ENCODE measurements at places on chromosomes 11 and 22.

- peak; percentile 66 for DNase-seq
These were observed 369 bp downstream of the DGCR8 start for GRCh38 chr22:20080445-20080775.

- no peak for DNase-seq
These were observed 56.3 kb upstream of the SLC5A12 start for GRCh38 chr11:26778000-26778757.

- no peak for DNase-seq
These were observed 18.2 kb downstream of the SBF1 start for GRCh38 chr22:50456466-50457234.

DNA sequence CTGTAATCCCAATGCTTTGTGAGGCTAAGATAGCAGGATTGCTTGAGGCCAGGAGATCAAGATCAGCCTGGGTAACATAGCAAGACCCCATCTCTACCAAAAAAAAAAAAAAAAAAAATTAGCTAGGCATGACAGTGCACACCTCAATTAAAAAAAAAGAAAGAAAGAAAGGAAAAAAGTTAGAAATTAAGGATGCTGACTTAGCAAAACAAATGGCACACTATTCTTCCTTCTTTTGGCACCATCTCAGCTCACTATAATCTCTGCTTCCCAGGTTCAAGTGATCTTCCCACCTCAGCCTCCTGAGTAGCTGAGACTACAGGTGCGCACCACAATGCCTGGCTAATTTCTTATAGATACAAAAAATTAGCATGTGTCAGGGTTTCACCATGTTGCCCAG, 33.9 kb downstream of the PC start:
- DNase-seq, result no peak

- DNase-seq, result no peak
These were observed 21.6 kb downstream of the C11orf86 start for GRCh38 chr11:66996609-66997273.

DNA sequence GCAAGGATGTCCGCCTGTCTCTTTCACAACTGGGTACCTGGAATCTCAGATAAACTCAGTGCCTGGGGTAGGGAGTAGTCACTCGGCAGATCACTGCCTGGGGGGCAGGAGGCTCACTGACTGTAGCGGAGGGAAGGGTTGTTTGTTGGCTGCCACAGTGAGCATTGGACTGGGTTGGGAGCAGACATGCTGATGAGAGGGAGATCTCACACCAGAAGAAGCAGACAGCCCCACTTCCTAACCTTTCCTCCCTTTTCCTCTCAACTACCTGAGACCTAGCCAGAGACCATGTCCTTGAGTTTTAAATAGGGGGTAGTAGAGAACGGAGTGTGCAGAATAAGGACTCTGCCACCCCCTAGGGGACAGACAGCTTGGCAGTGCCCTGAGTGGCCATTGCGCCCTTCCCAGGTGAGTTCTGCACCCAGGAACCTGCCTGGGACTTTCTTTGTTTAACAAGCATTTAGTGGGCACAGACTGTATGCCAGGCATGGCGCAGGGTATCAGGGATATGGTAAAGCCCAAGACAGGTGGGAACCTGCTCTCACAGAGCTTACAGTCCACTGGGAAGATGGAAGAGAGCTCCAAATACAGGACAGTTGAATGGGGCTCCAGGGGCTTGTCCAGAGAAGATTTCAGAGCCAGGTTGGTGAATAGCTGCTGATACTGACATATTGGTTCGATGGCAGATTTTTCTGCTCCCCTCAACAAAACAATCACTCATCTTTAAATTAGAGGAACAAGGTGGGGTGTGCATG, 115.7 kb upstream of the NNMT start:
- no peak for DNase-seq

GRCh38 chr11:115194802-115195110, 309.5 kb downstream of the CADM1 start:
- DNase-seq, result no peak

DNA sequence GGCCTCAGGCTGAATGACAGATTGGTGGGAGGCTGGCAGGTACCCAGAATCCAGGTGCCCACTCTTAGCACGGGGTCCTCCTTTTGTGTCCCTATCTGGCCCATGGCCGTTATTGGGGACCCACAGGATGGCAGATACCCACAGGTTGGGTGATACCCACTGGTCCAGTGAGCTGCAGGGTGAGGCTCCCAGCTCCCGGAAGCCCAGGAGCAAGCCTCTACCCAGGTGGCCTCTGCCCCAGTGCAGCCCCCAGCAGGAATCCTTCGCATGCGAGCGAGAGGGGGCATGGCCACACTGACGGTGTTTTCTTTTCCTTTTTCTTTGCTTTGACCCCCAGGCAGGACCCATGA, 116.1 kb downstream of the PHF21B start:
- DNase-seq, result no peak

DNA sequence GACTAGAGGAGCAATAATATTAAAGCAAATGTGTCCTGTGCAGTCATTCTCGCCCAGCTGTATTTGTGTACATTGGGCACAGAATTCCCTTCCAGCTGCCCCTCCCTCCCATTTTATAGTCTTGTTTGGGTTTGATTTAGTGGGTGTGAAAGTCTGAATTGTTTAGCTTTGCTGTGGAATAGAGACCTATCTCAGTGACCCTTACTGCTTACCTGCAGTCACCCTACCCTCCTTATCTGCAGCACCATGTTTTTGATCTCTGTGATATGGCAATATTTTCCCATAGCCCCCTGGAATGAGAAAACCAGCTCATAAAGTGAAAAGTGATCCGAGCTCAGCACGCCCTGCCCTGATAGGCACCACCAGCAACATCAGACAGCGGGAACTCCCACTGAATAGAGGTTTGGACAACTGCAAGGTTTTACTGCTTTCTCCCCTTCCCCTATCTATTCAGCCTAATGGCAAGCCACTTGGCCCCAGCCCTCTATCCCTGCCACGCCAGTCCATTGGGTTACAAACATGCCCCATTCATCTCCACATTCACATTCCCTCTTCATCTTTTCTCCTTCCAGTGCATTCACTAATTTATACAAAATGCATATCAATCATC, 199.0 kb downstream of the ETS1 start:
- no peak for DNase-seq

- no peak for DNase-seq
These were observed 2.5 kb downstream of the TCN2 start for GRCh38 chr22:30609260-30610185.

GRCh38 chr11:69249311-69250185, 44.4 kb upstream of the MYEOV start:
- DNase-seq, result no peak

DNA sequence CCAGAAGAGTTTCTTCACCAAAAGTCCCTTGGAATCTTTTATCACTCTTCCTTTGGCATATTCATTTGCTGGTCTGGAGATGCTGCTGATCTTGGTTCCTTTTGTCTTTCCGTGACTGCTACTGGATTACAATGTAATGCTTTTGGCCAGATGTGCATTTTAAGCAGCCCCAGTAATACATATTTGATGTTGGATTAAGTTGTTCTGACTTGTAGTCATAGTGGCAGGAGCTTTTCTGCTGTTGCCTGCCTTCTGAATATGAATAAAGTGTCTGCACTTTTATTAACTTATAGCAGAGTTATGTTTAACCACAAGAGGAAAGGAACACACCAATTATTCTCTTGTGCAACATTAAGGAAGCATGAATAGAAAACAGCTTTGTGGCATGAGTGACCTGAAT, 360.0 kb upstream of the DDI1 start:
- DNase-seq, result no peak

- DNase-seq, result no peak
These were observed 15.5 kb upstream of the INSC start for GRCh38 chr11:15099267-15099666.

GRCh38 chr11:126817523-126818450, 182.8 kb downstream of the KIRREL3 start:
- no peak for DNase-seq

GRCh38 chr11:68582416-68583040, 101.8 kb upstream of the GAL start:
- no peak for DNase-seq

DNA sequence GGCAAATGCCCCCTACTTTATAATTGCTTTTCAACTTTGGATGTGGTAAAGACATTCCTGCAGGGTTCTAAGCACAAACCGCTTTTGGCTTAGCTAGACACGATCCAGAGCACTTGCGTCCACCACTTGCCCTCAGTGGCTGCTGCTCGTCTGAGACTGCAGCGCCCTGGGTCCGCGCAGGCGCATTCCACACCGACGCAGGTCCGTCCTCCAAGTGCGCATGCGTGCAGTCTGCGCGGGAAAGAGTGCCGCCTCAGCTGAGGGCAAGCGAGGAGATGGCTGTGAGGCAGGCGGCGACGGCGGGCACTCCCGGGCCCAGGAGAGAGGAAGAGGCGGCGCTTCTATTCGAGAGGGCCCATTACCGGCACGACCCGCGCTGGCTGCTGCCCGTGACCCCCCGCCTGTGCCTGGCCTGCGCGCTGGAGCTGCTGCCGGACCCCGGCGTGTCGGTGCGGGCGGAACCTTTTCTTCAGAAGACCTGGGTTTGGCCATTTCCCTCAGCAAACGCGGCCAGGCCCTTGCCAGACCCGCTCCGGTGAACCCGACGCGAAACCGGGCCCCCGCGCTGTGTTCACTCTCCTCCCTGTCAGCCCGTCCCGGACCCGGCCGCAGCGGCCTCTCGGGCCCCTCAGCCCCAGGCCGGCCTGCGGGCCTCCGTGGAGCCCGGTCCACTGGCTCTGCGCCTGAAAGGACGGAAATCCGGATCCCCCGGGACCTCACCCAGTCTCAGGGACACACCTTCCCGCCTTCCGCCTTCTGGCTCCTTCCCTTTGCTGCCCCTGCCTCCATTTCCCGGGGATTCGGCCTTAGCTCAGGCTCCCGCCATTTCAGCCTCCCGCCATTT, at the start of gene MEI1:
Gene MEI1 (plus strand): TSS at position 240 of the 844 bp plus-strand sequence. CDS start 36 bp downstream, at position 276.
- DNase-seq, result peak; percentile 91

GRCh38 chr22:19577422-19577966, 53.3 kb upstream of the CLDN5 start:
- no peak for DNase-seq

GRCh38 chr22:40728731-40729189, 49.5 kb downstream of the MCHR1 start:
- peak; percentile 53 for DNase-seq

DNA sequence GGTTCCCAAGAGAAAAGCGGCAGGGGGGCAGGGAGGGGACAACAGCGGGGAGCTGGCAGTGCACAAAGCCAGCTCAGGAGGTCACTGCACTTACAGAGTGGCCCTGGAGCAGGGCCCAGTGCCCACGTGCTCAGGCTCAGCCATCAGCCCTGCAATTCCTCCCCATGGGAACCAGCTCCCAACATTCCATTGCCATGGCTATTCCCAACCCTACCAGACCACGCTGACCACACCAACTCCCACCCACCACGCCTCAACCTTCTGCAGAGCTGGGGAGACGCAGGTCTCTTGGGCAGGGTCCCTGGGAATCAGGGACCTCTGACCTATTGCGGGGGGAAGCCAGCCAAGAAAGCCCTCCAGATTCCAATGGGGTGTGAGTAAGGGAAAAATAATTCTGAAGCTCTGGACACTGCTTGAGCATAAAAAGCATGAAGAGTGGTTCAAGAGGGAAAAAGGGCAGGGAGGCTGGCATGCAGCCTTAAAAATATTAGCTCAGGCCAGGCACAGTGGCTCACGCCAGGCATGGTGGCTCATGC, 38.3 kb upstream of the TFIP11 start:
- DNase-seq, result no peak

DNA sequence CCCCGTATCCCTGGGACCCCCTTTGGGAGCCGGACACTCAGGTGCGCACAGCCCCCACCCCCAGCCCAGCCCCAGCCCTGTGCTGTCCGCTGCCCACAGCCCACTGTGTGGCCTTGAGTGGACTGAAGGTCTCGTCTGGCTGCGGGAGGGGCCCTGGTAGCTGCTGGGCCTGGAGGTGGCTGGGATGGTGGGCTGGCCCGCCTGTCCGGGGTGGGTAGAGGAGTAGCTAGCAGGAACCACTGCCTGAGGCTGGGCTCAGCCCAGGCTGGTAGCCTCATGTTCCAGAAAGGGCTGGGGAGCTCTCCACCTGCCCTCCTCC, 4.6 kb upstream of the MUC6 start:
- DNase-seq, result no peak

DNA sequence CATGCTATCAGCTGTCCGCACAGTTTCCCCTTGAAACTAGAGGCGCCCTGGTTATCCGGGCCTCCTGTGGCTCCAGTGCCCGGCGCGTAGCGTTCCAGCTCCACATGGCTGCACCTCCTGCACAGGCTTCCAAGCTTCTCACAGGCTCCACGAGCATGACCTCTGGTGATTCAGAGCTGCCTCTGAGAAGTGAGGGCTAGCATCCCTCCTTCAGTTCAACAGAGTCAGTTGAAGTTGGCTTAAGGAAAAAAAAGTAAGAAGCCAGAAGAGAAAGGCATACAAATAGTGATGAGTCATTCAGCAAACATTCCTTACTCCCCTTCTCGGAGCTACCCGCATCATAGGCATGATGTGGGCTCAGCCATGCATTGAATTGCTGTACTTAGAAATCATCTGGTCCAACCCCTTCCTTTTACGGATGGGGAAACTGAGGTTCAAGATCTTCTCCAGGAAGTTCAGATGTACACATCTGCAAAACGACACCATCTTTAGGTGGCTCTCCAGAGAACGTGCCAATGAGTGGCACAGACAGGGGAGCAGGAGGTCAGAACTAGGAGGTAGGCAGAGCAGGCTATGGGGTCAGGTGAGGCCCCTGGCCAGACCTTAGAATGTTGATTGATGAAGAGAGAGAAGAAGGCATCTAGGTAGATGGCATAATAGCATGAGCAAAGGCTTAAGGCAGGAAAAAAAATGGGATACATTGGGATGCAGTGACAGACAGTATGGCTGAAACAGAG, 216.3 kb upstream of the TBCEL start:
- no peak for DNase-seq

- no peak for DNase-seq
These were observed 13.6 kb downstream of the BCR start for GRCh38 chr22:23193882-23194281.

- no peak for DNase-seq
These were observed 28.1 kb downstream of the INSC start for GRCh38 chr11:15142838-15143237.

GRCh38 chr11:102830001-102830727, 13.2 kb downstream of the MMP3 start:
- DNase-seq, result no peak

DNA sequence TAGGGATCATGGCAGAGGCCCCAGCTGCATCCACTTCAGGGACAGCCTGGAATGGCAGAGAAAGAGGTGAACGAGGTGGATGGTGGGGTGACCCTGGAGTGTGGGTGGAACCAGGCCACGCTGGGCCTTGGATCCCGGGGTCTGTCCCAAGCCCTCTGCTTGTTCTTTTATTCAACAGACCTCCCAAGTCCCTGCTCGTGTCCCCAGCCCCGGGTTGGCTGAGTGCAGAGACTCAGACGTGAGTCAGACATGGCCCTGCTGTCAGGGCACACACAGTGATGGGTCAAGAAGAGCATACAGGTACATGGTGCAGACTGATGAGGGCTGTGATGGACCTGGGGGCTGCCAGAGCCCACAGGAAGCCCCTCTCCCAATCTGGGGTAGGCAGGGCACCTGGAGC, 6.6 kb downstream of the ARHGAP8 start:
- DNase-seq, result no peak

- no peak for DNase-seq
These were observed 812.9 kb downstream of the JRKL start for GRCh38 chr11:97202613-97203292.
